ENCODE measurements at places on chromosomes 2 and 18.

DNA sequence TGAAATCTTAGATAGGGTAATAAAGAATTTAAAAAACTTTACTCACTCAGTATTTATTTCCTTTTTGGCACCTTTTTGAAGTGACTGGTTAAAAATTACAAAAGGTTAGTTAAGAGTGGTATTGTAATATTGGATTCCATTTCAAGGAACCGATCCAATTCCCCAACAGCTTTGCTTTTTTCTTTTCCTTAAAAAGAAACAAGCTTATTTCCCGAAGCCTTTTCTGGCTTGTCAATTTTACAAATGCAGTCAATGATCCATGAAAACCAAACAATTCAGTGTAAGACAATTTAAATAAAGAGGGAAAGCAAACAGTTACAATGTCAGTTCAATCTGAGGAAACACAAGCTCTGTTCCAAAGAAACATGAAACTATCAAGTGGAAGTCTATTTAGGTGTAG, 200.2 kb downstream of the RIT2 start:
- no peak for DNase-seq

GRCh38 chr2:168416555-168416954, 39.5 kb upstream of the CERS6 start:
- DNase-seq = peak; percentile 58

- peak; percentile 7 for DNase-seq
Measured at GRCh38 chr2:72145289-72145657, 2.4 kb downstream of the CYP26B1 start.

DNA sequence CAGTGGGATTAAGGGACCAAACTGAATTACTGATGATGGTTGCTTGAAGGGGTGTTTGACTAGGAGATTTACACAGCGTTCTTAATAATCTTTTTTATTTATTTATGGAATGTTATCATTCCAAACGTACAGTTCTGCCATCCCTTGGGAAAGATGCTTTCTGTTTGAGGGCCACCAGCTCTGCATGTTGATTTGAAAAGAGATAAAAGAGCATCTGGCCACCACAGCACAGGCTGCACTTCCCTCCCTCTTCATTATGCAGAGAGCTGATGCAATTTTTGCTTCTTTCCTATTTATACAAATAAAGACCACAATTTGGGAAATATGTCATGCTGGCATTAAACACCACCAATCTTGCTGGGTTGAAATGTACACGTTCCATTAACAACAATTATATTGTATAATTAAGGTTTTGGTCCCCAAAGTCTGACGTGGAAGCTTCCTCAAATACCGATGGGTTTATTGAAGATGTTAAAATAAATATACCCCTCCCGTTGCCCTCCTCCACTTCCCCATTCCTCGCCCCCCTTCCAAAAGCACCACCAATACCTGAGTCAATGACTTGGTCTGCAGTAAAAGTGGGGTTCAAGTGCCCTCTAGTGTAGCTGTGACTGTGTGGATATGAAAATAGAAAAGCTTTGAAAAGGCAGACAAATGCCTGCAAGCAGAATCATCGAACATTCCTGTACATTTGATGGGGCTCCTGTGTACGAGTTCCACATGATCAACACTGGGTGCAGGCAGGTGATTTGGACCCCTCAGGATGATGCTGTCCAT, 211.9 kb downstream of the HRH4 start:
- DNase-seq = no peak

DNA sequence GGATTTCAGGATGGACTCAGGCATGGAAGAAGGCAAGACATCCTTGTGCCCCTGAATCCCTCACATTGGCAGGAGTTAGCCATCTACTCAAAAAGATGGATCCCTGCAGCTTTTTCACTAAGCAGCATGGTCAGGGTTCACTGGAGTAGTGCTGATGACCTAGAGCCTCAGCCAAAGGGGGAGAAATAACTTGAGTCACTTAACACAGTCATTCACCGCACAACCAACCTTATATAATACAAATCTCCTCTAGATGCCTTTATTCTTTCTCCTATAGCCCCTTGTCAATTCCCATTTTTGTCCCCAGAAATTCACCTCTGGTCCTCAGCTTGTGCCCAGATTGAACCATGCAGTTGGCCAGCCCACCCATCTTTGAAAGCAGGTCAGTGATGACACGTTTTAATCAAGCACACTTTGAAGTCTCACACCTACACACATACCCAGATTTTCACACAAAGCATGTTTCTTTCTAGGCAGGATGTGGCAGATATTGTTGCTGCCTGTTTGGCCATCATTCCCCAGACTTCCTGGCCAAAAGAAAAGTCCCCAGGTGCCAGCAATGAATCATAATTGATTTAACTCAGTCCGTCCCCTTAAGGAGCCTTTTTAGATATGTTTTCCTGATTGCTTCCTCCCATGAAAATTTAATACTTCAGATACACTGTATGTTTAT, 84.2 kb downstream of the LBH start:
- DNase-seq = no peak

DNA sequence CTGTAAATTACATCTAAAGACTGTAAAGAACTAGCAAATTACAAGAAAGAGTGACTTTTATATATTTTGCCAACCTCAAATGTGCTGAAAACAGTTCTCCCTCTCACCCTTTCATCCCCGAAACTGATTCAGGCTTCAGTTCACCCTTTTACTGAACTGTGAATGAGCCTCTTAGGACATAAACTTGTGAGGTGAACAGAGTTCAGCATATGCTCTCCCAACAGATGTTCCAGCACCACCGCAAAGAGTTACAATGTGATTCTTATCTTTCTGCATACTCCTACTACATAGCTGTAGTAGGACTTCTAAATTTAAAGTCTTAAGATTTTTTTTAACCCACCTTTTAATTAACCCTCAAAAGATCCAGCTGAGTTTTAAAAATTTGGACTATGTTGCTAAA, 1.2 kb upstream of the ZCCHC2 start:
- peak; percentile 80 for DNase-seq
